ENCODE measurements at places on chromosomes 5 and 9.
A peak's percentile ranks its signal among the peaks of the same experiment; 100 is the strongest.

DNA sequence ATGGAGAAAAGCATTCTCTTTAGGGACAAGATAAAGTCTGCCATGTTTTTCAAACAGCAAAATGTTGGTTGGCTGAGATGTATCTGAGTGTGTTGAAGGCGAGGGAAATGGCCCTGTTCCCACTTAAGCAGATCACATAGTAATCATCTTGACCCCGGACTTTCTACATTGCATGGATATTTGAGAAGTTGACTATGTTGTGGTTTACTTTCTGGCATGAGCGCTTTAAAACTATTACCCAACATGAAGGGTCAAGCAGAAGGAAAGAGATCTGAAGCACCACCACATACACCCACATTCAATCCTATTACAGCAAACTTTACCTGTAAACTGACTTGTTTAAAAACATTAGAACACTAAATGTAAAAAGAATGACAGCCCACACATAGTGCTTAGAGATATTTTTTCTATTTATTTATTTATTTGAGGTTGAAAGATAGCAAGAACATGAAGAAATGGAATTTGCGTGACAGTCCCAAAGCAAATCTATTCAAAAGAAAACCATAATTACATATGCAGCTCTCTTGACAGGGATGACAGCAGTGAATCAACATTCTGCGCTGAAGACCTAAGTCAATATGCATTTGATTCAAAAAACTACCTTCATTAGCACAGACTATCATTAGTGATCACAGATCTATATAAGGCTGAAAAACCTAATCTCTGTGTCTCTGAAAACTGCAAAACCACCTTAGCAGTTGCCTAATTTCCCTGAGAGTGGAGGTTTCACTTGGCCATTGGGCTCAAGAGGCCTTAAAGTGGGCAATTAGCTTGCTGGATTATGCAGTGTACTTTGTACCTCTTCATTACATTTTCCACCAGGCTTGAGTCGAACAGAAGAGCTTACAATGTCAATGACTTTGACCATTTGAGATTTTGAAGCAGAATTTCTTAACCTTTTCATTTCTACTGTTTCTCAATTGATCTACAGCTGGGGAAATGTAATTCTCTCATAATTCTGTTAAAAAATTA, 195.0 kb downstream of the PDE4D start:
- no peak for DNase-seq

DNA sequence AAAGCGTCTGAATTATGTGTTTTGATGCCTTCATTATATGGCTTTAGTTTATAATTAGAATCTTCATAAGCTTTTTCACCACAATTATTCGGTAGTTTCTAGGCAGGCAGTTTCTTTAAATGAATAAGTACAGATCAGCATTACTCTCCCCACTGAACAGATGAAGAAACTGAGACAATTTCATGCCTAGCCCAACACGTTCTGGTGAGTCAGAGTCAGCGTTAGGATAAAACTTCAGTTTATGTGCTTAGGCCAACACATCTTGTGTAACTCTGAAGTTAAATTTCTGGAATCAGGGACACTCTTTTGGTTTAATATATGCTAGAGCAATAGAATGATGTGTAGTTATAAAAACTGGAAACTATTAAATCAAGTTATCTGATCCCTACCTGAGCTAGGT, 186.7 kb upstream of the ELL2 start:
- DNase-seq = no peak

DNA sequence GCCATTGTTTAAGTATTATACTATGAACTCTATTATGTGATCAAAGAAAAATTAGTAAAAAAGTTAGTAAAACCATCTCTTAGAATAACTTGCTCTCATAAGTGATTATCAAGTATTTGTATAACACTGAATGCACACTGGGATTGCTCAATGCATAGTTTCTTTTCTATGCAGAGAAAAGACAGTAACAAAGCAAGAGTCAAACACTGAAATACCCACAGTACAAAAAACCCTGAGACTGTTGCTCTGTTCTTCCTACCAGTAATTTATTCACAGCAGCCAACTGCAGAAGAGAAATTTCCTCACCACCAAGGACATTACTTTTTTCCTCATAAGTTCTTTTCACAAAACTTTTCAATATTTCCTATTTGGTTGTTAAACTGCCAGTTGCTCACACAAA, 634.4 kb downstream of the DTWD2 start:
- no peak for DNase-seq

- DNase-seq = no peak
These were observed 64.1 kb downstream of the SEMA6A start for GRCh38 chr5:116510517-116510916.

DNA sequence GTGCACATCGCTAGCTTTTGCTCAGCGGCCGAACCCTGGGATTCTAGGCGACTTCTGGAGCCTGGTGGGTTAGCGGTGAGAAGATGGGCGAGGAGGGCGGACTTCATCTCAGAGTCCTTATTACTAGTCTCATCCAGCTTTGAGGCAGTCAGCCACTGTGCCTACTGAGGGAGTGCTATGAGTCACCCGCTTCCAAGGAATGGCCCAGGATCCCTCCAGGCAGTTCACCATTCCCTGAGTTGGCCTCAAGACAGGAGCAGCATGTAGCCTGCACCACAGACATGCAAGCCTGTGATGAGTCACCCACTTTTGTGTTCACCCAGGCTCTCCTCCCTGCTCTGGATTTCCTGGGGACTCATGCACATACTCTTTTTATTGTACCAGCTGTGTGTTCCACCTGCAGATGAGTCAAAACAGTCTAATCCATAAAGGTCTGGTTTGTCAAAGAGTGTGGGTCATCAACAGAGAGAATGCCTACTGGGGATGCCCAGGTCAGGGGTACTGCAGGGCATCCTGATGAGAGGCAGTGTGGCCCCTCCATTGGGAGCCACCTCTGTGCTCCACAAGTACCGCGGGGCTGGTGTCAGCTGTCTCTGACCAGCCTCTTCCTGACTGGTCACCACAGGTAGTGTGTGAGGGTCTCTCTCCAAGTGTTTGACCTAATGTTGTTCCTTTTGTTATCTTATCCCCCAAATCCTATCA, 20.2 kb downstream of the SLC22A5 start:
- DNase-seq = no peak

- DNase-seq = peak; percentile 14
These were observed 50.6 kb downstream of the DEPDC1B start for GRCh38 chr5:60649288-60649917.

GRCh38 chr9:76744336-76744735, 19.9 kb upstream of the PCA3 start:
- no peak for DNase-seq

GRCh38 chr9:35510383-35510753, 20.5 kb downstream of the RUSC2 start:
- DNase-seq = no peak

DNA sequence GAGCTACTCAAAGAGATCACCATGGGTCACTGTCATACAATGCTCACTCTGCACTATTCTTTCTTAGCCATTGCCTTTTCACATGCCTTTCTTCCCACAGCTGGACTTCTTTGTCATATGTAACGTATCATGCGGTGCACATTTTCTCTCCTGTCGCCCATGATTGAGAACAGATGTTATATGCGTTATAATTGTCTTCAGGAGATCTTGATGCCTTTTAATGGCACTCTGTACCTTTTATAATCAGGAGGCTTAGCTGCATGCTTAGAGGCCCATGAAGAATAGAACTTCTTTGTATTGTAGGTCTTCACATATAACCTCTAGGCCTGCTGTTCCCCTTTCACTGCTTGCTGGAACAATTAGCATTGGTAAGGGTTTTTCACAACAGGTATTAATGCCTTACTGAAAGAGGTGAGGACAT, 436.1 kb downstream of the CDH10 start:
- DNase-seq = no peak

DNA sequence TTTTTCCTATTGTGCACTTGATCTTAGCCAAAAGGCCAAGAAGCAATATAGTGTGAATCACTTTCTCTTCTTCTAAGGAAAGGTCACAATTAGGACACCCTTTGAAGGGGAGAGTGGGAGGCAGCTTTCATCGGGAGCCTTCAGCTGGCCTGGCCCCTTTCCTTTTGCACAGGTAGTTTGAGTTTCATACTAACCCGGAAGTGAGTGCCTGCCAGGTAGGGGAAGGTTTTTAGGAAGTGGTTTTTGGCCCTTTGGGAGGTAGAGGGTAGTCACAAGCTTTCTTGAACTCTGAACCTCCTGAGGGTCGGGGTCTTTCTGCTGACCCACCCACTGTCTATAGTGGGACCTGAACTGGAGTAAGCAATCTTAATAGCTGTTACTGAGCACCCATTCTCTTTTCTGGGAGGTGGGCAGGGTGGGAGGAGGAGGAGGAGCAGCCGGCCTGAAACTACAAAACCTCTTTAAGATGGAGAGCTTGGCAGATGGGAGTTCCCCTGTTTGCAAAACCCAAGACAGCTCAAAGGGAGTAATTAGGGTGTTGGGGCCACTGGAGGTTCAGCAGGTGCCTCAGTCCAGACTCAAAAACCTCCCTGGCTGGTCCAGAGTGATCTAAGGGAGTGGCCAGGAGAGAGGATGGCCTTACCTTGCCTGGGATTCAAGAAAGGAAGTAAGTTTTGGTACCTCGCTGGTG, 6.0 kb downstream of the LARP1 start:
- no peak for DNase-seq

- DNase-seq = no peak
These were observed 126.1 kb downstream of the TMEM161B start for GRCh38 chr5:88142636-88142885.

GRCh38 chr9:68955330-68955729, 58.6 kb downstream of the PRKACG start:
- DNase-seq = no peak

DNA sequence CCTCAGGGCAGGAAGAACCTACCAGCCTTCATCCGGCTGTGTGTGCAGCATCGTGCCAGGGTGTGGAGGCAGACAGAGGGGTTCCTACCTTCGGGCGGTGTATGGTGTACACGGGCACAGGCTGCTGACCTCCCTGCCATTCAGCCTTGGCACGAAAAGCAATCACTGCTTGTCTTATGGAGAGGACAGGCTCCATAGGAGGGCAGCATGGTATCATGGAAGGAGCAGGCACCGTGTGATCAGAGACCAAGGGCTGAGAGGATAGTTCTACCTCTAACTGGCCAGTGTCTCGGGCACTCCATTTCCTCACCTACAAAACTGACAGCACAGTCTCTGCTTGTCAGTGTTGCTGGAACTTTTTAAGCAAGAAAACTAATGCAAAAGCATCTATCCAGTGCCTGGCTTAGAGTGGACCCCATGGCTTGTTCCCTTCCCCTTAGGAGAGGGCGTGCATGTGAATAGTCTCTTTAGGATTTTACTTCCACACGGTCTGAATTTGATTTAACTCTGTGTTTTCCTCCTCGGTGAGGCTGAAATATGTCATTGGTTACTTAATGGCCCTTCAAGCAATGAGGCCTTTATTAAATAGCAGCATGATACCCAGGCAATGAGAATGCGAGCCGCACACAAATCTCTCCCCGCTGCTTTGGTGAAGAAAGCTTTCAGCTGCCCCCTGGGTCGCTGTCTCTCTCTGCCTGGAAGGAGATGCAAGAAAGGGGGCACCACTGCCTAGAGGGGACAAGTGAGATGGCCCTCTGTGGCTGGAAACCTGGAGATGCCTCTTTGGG, 22.2 kb downstream of the TTLL11 start:
- DNase-seq = no peak

- no peak for DNase-seq
These were observed 58.2 kb upstream of the SMARCA2 start for GRCh38 chr9:1956958-1957357.

GRCh38 chr5:56112526-56113121, 117.9 kb upstream of the IL6ST start:
- no peak for DNase-seq

DNA sequence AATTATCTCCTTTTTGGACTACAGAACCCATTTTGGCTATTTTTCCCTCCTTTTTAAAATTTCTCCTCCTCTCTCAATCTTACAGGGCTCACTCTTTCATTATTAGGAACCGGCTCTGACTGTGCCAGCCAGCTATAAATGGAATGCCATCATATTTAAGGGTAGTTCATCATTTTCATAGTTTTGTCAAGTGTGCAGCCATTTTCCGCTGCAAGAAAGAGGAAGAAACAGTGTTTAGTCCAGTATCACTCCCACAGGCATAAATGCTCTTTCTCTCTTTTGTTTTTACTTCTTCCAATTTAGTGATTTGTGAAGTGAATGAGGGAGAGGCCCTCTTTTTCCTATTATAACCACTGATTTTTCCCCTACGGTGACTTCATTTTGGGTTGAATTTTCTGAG, 290.0 kb downstream of the NR3C1 start:
- no peak for DNase-seq

GRCh38 chr5:173830421-173830820, 57.7 kb upstream of the CPEB4 start:
- DNase-seq = no peak

DNA sequence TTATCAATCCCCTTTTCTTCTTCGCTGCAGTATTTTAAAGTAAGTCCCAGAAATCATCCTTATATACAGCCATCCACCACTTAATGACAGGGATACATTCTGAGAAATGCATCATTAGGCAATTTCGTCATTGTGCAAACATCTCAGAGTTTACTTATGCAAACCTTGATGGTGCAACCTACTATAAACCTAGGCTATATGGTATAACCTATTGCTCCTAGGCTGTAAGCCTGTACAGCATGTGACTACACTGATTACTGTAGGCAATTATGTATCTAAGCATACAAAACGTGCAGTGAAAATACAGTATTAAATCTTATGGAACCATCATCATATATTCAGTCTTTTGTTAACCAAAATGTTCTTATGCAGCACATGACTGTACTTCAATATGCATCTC, 36.8 kb downstream of the SAXO1 start:
- DNase-seq = no peak

DNA sequence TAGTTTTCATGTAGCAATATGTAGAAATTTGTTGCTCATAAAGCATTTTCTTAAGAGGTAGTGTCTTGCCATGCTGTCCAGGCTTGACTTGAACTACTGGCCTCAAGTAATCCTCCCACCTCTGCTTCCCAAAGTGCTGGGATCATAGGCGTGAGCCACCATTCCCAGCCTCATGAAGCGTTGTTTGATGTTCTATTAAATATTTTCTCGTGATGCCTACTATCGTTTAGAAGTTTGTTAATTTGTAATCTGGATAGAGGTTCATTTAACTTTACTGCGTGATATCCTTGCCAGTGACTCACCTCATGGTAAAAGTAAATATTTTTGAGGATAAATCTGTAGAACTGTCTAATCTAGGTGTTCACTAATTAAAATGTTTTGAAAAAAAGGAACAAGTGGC, 82.6 kb downstream of the VCAN start:
- DNase-seq = no peak

DNA sequence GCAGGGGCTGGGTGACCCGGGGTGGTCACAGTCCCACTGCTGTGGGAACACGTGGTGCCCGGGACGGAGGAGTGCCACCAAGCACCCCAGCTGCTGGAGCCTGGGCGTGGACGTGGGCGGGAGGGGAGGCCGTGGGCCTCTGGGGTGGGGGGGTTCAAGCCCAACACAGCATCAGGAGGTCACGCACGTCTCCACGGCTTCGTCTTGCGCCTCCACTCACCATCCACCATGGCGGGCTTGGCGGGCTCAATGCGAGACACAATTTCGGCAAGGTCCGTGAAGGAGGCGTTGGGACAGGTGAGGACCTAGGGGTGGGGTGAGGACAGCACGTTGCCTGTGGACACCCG, 2.2 kb upstream of the NSMF start:
- no peak for DNase-seq
